ENCODE measurements at places on chromosomes 12 and 14.

GRCh38 chr14:91350813-91351511 is 66.7 kb downstream of the CCDC88C start:
- peak; percentile 75 for DNase-seq

- DNase-seq, result no peak
Measured at GRCh38 chr12:76024102-76024781, 7.3 kb downstream of the PHLDA1 start.

DNA sequence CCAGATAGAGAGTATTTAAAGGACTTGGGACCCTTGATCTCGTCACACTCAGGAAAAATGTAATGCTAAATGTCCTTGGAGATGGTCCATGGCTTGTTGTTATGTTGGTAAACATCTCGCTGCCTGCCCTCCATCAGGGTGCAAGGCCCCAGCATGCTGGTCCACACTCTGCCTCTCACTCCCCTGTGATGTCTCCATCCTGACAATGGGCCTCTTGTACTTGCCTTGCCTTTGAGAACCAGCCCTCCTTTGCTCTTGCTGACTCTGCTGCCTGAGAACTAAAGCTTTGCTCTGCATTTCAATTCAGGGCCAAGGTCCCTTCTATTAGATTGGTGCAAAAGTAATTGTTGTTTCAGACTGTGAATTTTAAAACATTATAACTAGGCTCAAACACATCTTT is 131.0 kb upstream of the LMNTD1 start:
- DNase-seq, result no peak

DNA sequence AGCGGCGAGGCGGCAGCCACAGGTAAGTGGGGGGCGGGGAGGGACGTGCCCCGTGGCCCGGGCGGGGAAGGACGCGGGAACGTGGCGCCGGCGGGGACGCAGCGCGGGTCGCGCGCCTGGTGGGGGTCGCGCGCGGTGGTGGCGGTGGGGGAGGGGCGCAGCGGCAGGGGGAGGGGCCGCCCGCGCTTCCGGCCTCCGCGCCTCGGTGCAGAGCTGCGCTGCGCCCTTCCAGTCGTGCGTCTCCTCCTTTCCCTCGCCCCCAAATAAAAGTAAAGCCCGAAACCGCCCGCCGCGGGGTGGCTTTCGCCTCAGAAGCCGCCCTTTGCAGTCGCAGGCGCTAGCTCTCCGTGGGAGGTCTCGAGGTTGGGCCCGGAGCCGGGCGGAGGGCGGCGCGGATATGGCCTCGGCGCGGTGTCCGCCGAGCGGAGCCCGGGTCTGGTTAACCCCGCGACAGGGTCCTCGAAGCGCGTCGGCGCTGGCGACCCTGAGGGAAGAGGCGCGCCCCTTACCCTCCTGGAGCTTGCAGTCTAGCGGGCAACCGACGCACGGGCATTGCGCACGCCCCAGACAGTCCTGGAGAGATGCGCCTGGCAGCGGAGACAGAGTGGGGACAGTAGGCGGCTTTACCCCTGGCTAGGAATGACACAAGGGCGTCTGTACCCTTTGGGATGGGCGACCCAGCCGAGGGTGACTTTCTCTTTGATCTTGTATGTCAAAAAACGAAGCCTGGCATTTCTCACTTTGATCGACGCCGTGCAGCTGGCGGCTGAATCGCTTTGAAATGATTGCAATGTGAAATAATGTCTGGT is 589 bp downstream of the ATF1 start:
- DNase-seq, result peak; percentile 85

GRCh38 chr14:70036665-70037064 is 152.1 kb downstream of the SLC8A3 start:
- no peak for DNase-seq

DNA sequence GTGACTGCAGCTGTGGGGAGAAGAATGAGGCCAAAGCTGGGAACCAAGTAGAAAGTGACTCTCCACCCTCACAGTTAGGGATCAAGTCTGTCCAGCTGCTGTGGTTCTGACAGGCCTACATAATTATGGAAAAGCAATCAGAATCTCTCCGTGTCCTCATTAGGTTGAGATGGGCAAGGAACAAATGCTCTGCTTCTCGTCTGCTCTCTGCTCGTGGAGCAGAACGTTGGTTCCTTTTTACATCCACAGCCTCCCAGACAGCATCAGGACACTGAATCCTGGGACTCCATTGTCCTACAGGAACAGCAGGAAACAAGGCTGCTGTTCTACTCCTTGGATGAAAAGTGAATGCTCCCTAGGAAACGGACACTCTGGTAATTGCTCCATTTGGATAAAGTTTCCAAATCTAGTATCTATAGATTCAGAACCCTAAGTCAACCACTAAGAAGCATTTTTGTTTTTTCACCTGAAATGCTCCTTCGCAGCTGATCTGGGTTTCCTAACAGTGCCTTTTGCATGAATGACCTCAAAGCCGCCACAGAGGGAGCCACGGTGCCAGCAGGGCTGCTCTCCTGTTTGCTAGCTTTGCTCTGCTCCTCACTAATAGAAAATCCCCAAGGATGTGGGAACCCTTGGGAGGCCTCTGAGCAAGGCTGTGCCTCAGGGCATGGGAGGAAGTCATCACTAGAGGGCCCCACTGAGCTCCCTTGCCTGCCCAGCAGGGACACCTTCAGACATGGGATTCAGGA is 102.0 kb downstream of the EGLN3 start:
- peak; percentile 33 for DNase-seq

DNA sequence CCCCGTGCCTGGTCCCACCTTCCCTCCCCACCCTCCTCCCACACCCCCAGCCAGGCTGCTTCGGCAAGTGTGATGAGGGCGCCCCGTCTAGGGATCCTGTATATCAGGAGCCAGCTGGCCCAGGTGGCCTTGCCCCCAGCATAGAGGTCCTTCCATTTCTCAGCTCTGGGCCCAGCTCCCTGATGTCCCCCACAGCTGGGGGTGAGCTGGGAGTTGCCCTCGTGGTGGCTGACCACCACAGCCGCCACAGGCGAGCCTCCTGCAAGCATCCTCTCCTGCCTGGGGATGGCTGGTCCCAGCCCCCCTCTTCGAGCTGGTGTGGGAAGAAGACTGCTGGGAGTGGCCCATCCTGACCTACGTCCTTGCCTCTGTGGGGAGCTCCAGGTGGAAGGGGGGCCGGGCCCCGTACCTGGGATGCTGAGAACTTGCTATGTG is 7.4 kb downstream of the ASPG start:
- no peak for DNase-seq

- no peak for DNase-seq
Measured at GRCh38 chr12:113611652-113612051, 140.0 kb upstream of the LHX5 start.

GRCh38 chr14:67317822-67318221 is 41.8 kb downstream of the ATP6V1D start:
- DNase-seq, result no peak

- peak; percentile 76 for DNase-seq
Measured at GRCh38 chr14:104827177-104828055, 26.5 kb downstream of the ZBTB42 start.

GRCh38 chr14:102164241-102164641 is 24.5 kb downstream of the WDR20 start:
- DNase-seq, result no peak

GRCh38 chr14:75422169-75422568 is 5.7 kb upstream of the JDP2 start:
- no peak for DNase-seq

- peak; percentile 35 for DNase-seq
Measured at GRCh38 chr12:52171950-52172512, 19.8 kb downstream of the KRT80 start.

DNA sequence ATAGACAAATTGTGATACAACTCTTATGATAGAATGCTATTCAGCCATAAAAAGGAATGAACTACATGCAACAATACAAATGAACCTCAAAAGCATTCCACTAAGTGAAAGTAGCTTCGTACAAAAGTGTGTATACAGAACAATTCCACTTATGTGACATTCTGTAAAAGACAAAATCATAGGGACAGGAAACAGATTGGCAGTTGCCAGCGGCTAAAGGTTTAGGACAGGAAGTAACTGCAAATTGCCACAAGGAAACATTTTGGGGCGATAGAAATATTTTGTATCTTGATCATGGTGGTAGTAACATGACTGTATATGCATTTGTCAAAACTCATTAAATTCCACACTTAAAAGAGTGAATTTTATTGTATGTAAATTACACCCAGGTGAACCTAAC is 113.4 kb downstream of the CAPZA3 start:
- no peak for DNase-seq

GRCh38 chr14:61365667-61366212 is 44.4 kb downstream of the PRKCH start:
- no peak for DNase-seq

- no peak for DNase-seq
Measured at GRCh38 chr14:63893701-63894458, 41.1 kb downstream of the SYNE2 start.

DNA sequence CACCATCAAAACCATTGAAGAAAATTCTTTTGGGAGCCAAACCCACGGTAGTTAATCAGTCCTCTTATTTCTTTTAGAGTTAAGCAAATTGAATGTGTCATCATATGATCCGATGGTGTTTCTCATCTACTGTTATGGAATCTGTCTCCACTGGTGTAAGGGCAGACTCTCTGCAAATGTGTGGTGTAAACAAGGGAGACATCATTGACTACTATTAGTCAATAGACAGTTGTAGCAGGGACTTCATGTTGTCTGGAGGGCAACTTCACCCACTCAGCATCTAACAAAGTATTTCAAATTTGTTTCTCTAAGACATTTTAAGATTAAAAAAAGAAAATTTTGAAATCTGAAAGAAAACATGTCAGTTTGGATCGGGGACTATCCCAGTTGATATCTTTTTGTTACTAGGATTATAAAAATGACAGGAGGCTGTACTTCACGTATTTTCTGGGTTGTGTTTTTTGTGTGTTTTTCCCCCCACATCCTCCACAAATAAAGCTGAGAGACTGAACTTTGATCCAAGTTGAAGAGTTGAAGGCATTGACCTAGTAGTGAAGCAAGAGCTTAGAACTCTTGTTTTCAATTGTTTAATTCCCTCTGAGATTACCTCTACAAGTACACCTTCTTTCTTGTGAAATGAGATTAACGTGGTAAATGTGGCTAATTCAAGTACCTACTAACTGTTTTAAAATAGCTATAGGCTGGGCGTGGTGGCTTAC is 4.0 kb downstream of the GOLGA5 start:
- no peak for DNase-seq

DNA sequence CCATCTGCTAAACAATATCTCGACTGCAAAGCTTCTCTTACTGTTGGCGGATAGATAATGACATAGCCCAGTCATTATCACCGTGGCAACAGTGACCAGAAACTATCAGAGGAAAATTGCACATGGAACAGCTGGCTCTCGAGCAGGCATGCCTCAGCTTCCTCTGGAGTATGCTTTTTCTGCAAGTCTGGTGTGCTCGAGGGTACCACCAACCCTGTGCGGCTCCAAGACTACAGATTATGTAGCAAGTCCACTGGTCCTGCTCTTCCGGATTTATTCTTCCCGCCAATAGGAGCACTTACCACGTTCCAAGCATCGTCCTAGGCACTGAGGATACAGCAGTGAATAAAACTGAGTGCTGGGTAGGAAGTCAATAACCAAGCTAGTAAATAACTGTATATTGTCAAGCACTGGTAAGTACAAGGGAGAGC is 1.4 kb upstream of the GLRX5 start:
- DNase-seq, result peak; percentile 42

- DNase-seq, result no peak
Measured at GRCh38 chr14:59583755-59584154, 7.1 kb upstream of the CCDC175 start.

DNA sequence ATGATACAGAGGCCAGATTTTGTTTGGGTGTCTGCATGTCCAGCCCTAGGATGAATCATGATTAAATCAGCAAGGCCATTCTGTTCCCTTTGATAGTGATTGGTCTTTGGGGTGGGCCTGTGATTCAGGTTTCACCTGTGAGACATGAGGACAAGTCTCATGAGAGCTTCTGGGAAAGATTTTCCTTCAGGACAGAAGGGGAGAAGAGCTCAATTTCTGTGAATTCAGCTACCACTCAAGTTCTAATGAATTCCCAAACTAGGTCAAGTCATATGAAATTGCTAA is 73.4 kb downstream of the ZNF664 start:
- DNase-seq, result no peak

GRCh38 chr12:89267404-89267803 is 84.9 kb downstream of the DUSP6 start:
- DNase-seq, result no peak

- DNase-seq, result no peak
Measured at GRCh38 chr14:70343141-70343540, 16.3 kb downstream of the COX16 start.

DNA sequence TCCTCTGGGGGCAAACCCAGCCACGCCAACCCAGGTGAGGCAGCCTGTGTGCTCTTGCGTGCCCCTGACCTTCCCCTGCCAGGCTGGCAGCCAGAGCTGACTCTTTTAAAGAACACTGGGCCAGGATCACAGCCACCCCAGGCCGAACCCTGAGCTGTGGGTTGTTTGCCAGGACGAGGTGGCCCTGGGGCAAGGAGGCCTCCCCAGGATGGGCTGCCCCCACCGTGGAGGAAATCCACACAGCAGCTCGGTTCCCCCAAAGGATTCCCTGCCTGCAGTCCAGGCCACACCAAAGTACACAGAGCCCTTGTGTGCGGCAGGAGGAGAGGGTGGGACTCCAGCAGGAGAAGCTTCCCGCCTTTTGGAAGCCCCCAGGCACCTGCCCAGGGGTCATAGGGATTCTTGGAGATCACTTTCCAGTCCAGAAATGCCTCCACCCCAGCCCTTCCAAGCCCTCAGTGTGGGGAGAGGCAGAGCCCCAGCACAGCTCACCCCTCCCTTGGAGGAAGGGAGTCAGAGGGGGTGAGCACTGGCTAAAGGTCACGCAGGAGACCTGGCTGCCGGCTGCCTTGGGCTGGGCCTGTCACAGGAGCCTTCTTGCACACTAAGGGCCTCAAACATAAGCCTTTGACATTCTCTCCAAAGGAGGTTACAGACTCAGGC is 115.6 kb downstream of the CALM1 start:
- DNase-seq, result no peak

DNA sequence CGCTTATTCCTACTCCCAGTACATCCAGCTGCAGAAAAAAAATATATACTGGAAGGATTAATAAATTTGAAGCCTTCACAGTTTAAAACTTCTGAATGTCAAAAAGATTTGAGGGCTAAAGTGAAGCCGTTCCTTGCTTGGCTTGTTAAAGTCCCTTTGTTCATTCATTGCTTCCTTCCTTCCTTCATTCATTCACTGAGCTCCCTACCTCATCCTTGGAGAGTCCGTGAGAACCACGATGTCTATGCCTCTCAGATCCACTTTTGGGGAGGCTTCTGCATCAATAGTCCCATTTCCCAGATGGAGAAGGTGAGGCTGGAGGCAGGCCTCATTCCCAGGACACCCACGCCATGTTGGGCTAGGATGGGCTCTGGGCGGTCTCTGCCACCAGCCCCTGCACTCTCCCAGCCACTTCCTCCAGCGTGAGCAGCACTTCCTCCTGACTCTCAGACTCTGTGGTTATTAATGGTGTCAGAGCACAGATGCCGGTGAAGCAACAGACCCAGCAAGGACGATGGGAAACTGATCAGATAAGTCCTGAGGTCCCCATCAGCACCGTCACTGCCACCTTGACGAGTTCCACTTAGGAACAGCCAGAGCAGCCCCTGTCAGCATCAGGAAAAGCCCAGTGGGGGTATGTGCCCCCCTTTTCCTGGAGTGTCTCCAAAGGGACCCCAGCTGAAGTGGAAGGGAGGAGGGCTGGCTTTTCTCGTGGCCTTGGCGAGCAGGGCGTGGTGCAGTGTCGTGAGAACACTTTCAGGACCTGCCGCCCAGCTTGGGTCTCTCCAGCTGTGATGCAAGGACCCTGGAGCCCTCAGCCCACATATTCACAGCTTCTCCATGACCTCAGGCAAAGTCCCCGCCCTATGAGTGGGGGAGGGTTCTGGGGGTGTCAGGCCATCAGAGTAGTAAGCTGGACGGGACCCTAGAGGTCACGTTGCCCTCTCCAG is 21.2 kb downstream of the ASB2 start:
- DNase-seq, result peak; percentile 67

- DNase-seq, result peak; percentile 38
Measured at GRCh38 chr14:99930420-99931274, 134.6 kb upstream of the EVL start.
